ENCODE measurements at places on chromosomes 5 and 9.

DNA sequence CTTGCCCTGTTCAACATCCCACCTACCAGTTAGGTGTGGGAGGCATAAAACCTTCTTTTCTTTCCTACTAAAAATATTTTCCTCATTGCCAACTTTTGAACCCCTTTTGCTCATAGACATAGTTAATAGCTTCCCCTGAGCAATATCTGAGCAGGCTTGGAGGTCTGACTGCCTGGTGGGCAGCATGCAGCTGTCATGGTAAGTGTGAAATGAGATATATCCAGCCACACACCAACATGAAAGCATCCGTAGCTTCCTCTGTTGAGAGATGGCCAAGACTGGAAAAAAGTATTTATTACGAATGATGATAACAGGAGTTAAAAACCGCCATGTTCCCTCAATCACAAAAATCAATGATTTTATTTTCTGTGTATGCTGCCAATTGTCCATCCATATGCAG lies 190.1 kb downstream of the TMEM38B start:
- DNase-seq: no peak

- DNase-seq: no peak
These were observed 90.0 kb downstream of the ANXA2R start for GRCh38 chr5:42950116-42950455.

GRCh38 chr5:42970636-42971559 lies 69.2 kb downstream of the ANXA2R start:
- DNase-seq: no peak

DNA sequence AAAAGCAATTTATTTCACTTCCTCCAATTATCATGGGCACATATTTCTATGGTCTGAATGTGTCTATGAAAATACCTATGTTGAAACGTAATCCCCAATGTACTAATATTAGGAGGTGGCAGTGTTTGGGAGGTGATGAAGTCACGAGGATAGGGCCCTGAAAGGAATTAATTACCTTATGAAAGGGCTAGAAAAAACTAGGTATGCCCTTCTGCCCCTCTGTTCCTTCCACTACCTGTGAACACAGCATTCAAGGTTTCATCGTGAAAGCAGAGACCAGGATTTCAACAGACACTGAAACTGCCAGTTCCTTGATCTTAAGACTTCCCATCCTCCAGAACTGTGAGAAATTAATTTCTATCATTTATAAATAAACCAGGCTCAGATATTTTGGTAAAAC lies 1037.1 kb upstream of the C9orf72 start:
- DNase-seq: no peak

DNA sequence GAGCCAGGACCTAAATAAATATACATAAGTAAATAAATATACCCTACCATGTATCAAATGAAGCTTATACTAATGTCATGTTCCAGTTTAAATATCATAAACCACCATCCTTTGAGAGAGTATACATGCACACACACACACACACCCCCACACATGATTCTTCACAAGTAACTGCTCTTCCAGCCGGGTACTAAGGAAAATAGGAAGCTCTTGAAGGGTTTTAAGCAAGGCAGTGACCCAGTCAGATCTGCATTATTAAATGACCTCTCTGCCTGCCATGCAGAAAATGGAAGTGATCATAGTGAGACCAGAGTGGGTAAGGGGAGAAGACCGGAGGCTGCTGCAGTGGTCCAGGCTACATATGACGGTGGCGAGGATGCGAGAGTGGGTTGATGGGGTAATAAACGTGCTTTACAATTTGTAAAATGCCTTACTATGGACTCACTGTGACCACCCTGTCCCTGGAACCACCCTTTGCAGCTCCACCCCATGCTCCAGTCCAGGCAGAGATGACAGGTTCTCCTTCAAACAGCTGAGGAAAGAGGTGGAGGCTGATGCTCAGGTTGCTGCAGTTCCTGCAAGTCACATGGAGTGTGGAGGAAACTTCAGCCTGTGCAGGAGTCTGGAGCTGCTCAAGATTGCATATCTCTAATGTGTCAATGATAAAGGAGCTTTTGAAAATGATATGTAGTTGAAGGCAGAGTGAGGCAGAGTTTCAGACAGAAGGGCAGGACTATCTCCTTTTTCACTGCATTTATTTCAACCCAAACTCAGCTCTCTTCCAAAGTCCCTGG lies 38.8 kb upstream of the NDFIP1 start:
- no peak for DNase-seq

DNA sequence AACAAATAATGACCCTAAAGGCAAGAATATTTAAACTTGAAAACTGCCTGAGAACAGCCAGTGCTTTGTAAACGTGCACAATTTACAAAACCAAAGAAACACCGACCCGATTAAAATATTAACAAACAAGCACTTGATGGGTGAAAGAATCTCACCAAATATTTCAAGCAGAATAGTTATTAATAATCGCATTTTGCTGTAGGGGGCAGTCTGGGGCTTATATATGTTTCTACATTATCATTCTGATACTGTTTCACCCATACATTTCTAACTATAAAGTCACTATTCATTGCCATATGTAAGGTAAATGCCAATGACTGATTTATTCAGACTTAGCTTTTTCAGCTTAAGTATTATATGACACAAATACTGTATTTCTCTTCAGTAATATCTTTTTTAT lies 37.7 kb downstream of the UBAP2 start:
- no peak for DNase-seq

DNA sequence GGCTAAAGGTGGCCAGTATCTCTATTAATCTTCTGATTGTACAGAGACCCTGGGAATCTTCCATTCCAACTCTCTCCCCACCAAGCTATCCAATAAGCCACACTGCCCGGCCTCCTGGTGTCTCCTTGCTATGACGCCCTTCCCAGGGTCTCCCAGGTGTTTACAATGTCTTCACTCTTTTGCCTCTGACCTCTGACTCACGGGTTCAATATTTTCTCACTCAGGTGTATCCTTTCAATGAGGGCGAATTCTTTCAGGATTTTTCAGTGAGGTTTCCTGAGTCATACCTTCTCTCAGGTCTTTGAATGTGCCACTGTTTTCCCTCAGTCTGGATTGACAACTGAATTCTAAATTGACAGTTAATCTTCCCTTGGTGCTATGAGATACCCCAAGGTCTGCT lies 53.7 kb upstream of the IRX4 start:
- DNase-seq: no peak

- DNase-seq: no peak
These were observed 107.1 kb upstream of the LMX1B start for GRCh38 chr9:126506361-126507317.

DNA sequence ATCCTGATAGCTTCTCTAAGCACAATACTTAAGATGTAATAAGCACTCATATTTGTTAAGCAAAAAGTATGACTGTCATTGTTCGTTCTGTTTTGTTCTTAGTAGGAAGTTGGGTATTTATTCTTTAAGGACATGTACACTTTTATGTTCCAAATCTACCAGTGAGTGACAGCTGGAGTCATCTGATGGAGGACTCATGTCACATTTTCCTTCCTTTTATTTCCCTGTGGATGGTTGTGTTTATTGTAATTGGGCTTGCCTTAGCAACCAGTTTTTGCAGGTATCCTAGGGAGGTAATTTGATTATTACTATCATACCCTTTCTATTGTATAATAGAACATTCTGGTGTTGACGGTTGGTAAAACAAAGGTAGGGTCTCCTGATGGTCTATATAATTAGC lies 145.7 kb downstream of the ZSWIM6 start:
- DNase-seq: no peak

- no peak for DNase-seq
These were observed 156.2 kb upstream of the NR3C1 start for GRCh38 chr5:143559586-143560109.

DNA sequence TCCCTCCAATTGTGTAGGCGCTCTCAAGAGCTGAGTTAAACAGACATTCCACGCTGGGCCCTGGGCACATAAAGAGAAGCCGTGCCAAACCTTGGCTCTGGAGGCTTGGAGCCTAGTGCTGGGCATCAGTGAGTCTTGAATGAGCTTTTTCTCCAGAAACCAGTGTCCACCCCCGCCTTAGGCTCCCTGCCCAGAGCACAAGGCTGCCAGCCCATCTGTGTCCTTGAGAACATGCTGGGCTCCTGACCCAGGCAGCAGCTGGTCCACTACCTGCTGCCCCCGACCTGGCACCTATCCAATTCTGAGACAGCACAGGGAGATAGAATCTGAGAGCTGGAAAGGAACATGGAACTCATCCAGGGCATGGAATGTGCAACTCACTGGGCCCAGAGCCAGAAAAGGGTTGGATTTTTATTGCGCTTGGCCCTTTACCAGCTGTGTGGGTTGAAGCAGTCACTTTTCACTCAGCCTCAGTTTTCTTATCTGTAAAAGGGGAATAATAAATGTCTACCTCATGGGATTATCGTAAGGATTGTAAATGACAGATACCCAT lies 92.4 kb upstream of the CPLX2 start:
- DNase-seq: no peak

DNA sequence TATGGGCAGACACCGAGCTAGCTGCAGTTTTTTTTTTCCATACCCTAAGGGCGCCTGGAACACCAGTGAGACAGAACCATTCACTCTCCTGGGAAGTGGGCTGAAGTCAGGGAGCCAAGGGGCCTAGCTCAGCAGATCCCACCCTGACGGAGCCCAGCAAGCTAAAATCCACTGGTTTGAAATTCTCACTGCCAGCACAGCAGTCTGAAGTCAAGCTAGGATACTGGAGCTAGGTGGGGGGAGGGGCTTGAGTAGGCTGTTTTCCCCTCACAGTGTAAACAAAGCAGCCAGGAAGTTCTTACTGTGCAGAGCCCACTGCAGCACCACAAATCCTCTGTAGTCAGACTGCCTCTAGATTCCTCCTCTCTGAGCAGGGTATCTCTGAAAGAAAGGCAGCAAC lies 151.7 kb upstream of the HCN1 start:
- no peak for DNase-seq

DNA sequence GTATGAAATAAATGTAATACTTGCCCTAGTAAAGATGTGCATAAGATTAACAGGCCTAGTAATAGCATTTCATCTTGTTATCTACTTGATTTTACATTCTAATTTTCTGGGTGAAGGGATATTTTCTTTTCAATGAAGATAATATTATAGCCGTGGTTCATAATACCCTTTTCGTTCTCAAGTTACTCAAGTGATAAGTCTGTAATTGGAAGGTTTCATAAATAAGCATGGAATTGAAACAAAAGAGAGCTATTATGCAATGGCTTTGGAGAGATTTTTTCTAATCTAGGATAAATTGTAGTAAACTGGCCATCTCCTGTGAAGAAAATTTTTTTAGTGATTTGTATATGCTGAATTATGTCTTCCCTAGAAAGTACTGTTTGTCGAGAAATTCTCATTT lies 19.0 kb downstream of the NAA35 start:
- no peak for DNase-seq

DNA sequence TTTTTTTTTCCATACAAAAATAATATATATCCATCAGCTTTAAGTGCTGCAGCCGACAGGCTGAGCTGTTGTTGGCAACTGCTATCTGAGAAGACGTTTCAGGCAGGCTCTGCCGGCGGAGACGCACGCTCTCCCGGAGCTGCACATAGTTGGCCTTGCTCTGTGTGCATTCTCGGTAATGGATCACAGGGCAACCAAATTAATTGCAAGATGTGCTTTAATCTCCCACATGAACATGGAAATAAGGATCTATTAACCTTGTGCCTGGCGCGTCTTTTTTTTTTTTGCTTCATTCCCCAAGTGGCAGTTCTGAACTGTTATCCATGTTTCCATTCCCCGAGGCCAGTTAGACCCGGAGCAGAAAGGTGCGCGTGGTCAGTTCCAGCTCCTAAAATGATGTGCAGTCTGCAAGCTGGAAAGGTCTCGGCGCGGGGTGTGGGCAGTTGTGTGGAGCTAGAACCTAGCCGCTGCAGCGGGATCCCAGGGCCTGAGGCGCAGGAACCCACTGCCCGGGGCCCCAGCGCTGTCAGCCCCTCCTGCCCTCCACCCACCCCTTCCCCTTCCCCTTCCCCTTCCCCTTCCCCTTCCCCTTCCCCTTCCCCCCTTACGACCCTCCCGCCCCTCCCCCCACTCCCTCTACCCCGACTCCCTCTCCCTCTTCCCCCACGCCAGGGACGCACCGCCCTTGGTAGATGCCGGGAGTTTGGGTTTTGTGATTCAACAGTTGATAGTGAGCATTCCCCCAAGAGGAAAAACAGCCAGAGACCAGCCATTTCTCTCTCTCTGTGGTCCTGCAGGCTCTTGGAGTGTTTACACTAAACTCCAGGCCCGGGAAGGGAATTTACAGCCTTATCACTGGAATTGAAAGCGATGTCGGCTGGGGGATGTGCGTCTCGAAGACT lies 137.8 kb downstream of the CEP120 start:
- no peak for DNase-seq

GRCh38 chr5:16946725-16947124 lies 10.6 kb upstream of the MYO10 start:
- DNase-seq: no peak

- DNase-seq: no peak
These were observed 529.1 kb upstream of the SEMA6A start for GRCh38 chr5:117103703-117104102.

DNA sequence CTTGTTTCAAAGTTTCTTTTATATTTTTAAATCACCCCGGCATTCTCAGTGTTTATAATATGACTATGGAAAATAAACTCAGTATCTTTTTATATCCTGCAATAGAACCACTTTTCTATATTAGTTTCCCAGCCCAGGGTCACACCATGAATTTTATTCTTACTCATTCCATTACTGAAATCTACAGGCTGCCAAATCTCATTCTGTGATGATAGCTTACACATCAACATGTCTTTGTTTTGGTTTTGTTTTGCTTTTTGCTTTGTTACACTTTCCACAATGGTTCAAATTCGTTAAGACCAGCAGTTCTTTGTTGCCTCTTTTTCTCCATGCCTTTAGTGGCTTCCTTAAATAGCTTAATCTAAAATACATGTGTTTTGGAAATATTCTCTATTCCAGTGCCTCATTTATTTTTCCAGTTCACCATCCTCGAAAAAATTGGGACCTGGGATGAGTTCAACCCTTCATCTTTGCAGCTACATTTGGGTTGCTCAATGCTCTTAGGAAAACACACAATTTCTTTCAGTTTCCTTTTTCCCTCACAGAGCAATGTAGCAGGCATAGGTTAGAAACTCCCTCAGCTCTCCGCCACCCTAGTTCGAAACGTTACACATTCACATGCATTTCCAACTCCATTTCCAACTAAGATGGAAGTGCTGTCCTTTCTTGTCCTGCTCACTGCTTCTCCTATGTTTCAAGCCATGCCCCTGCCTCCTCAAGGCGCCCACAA lies 1146.3 kb downstream of the MAT2B start:
- no peak for DNase-seq

GRCh38 chr5:446883-447263 lies 3.9 kb downstream of the EXOC3 start:
- DNase-seq: no peak

GRCh38 chr5:125032286-125032685 lies 285.8 kb upstream of the ZNF608 start:
- DNase-seq: no peak

Data from activated T-cell treated with anti-CD3 and anti-CD28 coated beads for 24 hours (primary cell).